ENCODE measurements at places on chromosomes 5 and 9. TPM values are rescaled to one million over a fixed set of nuclear protein-coding genes. Genes with fewer than 3 reads are reported as not detected.

POU5F2 gene
- 1.9 TPM for total RNA-seq

SPINK7 gene
- total RNA-seq, result not detected

WASHC1 gene
- 26.4 TPM for total RNA-seq

DNA sequence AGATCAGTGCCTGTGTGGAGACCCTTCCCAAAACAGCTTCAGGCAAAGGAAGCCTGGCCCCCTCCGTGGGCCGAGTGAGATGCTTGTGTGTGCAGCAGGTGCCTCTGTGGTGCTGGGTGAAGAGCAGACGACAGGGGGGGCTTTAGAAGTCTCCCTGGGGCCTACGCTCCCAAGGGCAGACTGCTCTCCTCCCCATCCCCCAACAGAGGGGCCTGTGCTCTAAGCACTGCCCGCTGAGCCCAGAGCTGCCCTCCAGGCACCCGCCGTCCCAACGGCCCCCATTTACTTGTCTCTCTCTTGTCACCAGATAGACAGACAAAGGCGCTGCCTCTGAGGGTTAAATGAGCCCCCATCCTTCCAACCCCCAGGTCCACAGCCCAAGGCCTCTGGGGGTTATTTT is 2.7 kb upstream of the LHX3 start:
- no peak for DNase-seq

DNA sequence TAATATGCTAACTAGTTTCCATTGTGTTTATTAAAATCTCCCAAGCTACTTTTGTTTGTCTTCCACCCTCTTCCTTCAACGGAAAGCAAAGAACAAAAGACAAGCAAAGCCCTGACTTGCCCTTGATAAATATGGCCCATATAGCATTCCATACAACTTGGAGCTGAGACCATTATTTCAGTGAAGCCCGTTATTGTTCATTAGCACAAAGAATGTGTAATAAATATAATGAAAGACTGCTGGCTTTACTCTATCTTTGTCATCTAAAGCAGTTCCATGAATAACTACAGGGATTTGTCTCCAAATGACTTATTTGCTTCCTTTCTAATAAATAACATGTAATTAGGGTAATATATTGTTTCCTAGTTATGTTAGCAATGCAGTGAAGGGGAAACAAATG is 270.7 kb upstream of the TLE4 start:
- no peak for DNase-seq

DNA sequence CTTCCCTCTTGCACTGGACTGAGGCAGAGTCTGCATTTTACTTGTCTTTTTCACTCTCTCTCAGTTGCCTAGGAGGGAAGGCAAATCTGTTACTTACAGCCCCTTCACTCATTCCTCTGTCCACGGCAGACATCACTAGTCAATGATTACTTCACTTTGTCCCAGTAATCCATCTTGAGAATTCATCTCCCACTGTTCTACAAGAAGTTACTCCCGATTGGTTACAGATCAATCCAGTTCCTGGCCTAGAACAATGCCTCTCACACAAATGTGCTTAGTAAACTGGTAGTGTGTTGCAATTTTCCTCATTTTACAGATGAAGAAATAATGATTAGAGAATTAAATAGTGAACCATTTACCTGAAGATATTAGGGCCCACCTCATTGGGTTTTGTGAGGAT is 49.7 kb upstream of the SPATA31D4 start:
- no peak for DNase-seq

DNA sequence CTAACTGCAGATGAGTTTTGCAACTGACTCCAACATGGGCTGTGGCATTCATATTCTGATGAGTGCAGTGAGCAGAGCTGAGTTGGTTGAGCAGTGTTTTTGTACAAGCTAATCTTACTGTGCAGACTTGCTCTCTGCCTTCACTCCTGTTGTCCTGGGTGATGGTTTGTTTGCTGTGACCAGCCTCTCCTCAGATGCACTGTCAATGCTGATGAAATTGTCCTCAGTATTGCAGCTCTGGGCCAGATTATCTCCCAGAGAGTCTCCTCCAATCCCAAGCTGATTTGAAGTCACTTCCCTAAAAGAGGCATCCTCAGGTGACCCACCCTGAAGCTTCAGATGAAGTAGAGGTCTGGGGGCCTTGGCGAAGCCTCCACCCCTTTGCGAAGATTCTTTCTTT is 581.8 kb downstream of the ACTL7B start:
- no peak for DNase-seq

DNA sequence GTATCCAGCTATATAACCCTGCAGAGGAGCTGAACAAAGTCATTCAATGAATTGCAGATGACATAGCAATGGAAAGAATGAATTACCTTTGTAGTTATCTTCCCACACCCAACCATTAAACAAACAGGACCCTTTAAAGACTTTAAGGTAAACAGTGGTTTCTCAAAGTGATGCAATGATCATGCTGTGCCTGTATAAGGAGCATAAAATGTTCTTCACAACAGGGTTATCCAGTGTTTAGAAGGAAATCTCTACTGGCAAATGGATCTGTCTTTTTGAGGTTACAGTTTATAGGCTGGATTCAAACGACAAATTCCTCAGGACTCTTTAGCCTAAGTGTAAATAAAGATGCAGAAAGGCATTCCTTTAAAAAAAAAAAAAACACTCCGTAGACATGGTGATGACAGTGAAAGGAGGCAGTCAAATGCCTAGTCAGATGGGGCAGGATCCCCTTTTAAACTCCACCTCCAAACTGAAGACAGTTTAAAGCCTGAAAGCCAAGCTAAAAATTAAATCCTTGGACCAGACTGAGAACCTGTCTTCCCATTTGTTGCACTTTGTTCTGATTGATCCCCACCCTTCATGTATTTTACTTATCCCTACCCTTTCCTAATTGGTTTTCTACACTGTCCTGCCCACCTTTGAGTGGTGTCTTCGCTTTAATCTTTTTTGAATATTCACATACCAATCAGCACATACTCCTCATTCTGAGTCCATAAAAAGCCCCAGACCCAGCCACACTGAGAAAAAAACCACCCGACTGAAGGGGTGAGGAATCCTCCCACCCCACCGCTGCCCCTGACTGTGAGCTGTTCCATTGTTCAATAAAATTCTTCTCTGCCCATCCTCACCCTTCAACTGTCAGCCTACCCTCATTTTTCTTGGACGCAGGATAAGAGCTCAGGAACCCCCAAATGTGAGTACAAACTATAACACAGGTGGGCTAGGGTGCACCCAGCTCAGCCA is 761.3 kb upstream of the DMAC1 start:
- no peak for DNase-seq

- no peak for DNase-seq
These were observed 6.5 kb upstream of the HMCN2 start for GRCh38 chr9:130259044-130259443.

Data from mesothelial cell of epicardium (in vitro differentiated cells).